ENCODE measurements at places on chromosomes 7 and 10.

- DNase-seq: no peak
Measured at GRCh38 chr7:149224352-149224751, 15.1 kb upstream of the ZNF212 start.

DNA sequence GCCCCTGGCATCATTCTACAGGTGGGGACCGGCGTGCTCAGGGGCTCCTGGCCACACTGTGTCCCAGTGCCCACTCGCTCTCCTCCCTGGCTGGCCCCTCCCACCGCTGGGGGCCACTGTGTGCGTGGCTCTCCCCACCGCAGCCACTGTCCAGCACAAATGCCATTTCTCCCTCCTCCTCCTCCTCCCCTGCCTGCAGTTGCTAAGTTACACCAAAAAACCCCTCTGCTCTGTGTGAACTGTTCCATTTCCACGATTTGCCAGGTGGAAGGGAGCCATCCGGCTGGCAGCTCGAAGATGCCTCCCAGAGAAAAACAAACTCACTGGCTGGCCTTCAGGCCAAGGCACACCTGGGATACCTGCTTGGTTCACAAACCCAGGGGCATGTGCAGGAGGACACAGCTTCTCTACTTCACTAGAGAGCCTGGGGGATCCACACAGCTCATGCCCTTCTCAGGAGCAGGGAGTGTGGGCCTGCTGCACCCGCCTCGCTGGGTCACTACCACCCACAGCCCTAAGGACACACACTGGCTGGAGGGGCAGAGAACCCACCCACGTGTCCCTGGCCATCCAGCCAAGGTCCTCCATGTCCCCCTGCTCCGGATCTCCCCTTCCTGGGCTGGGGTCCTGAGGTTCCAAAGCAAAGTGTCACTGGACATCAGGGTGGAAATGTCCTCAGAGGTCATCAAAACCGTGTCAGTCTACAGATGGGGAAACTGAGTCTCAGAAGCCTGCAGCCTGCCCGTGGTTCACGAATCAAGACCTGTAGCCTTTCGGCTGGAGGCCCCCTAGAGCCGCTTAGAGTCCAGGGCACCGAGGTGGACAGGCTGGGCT, 1.7 kb downstream of the RASGEF1A start:
- no peak for DNase-seq

DNA sequence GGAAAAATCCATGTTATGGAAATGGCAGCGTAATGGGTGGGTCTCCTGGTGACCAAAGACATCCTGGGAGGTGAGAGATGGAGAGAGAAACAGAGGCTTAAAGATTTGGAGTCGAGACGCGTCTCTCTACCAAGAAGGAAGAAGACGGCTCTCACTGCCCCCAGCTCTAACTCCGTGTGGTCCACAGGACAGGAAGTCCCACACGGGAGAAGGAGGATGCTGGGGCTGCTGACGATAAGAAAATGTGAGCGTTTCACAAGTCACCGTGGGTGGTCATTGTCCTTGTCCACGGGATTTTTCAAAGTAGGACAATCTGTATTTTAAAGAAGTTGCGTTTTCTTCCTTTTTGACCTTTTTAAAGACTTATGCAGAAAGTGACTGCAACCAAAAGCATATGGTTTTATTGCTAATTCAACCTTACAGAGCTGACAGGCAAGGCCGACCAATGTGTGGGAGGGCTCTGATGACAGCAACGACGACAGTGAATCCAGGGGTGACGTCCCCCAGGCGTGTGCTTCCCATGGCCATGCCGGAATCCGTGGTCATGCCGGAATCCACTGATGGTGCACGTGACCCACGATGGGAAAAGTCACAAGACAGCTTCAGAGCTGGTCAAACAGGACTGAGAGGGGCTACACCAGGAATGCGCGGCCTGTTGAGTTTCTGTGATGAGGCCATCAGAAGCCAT, 341.2 kb downstream of the PTPRN2 start:
- DNase-seq: no peak

DNA sequence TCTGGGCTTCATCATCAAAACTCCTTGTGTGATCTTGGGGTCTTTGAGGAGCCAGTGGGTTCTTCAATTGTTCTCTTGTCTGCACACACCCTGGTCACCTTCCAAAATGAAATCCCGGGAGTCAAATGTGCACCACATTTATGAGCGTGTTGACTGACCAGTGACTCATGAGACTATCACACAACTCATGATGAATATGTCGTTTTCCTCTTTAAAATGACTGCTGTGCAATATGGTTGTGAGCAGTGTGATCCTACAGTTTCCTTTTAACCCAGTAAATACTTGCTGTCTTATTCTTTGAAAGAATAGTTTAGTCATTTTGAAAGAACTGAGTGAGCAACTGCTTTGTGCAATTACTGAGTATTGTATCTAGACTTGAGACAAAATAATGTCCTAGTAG, 149.2 kb downstream of the DYNC1I1 start:
- no peak for DNase-seq

DNA sequence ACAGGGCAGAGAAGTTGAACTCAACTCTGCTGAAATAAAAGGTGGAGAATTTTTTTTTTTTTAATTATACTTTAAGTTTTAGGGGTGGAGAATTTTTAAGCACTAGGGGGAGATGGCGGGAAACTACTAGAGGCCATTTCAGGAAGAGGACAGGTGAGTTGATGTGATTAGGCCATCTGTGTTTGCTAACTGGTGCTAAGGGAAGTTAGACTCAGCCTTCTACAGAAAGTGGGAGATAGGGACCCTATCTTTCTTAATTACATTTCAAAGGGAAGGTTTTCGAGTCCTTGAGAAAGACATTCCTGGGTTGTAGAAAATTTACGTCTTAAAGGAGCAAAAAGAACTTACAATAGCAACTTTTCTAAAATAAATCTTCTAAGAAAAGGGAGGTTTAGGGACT, 124.8 kb downstream of the LHFPL3 start:
- no peak for DNase-seq

GRCh38 chr7:94525923-94526322, 16.3 kb downstream of the CASD1 start:
- no peak for DNase-seq

GRCh38 chr10:69703766-69704630, 74.0 kb downstream of the FAM241B start:
- no peak for DNase-seq

Data from stimulated activated CD4-positive, alpha-beta T cell treated with anti-CD3 and anti-CD28 coated beads, TNF-alpha, amount 100 ng/mL, for 24 hours (primary cell).